ENCODE measurements at places on chromosomes 13 and 19.

- no peak for DNase-seq
Observed at GRCh38 chr13:46289260-46289955, 77.7 kb downstream of the LRRC63 start.

- DNase-seq = no peak
Observed at GRCh38 chr19:15450528-15450890, 753 bp upstream of the WIZ start.

DNA sequence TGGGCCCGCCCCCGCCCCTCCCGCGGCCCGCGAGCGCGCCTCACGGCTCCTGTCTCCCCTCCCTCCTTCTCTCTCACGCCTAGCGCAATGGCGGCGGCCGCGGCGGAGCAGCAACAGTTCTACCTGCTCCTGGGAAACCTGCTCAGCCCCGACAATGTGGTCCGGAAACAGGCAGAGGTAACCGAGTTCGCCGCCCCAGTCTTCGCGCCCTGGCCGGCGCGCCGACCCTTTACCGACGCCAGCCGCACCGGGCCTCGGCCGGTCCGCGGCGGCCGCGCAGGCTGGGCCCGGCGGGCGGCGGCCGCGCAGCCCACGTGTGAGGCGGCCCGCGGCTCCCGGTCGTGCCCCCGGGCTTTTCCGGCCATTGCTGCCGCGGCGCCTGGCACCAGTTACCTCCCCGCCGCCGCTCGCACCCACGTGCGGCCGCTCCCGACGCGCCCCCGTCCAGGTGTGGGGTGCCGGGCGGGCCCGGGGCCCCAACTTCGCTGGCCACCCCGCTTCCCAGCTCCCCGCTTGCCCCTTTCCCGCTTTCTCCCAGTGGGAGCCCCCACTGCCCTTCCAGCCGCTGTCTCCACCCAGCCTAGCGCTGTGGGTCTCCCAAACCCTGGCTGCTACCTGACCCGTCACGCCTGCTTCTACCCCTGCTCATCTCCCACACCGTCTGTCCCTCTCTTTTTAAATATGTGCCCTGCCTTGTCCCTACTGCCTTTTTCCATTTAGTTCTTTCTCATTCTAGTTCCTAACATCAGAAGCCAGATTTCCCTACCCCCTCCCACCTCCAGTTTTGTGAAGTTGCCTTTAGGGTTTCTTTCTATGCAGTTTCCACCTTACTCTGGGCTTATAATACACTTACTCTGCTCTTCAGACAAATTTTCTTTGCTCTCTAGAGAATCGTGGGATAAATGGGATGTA, 23.4 kb downstream of the IPO5 start:
- peak; percentile 32 for DNase-seq

DNA sequence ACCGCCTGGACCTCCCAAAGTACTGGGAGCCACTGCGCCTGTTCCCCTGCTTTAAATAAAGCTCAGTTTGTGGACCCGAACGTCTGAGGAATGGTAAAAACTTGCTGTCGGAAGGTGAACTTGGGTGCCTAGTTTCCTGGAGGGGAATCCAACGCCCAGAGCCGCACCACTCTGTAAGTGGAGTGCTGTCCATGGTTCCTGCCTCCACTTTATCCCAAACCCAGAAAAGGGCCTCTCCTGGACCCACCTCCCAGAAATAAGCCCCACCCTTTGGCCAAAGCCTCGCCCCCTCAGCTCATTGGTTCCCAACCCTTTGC, 2.3 kb downstream of the ANO8 start:
- DNase-seq = no peak

- no peak for DNase-seq
Observed at GRCh38 chr19:48254529-48254970, 1.2 kb downstream of the CARD8 start.

DNA sequence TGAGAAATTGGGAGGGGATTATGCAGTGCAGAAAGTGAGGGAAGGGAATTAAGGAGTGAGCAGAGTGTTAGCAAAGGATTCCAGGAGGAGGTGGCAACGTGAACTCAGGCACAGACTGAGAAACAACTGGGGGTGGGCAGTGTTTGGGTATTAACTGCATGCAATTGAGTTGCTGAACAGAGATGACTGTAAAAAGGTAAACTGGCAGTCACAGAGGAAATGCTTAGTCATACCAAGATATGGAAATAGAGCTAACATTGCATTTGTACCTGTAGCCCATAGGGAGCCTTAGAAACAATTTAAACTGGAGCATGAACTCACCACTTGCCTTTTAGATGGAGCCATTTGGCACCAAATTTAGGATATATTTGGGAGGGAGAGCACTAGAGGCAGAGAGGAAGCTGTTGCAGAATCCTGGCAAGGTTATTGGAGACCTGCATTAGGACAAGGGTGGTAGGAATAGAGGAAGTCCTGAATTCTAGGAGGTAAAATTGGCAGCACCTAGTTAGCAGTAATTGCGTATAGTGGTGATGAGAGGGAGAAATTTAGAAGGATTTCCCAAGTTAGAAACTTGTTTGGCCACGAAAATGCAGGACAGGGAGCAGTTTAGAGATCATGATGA, 100.6 kb upstream of the FRY start:
- no peak for DNase-seq

DNA sequence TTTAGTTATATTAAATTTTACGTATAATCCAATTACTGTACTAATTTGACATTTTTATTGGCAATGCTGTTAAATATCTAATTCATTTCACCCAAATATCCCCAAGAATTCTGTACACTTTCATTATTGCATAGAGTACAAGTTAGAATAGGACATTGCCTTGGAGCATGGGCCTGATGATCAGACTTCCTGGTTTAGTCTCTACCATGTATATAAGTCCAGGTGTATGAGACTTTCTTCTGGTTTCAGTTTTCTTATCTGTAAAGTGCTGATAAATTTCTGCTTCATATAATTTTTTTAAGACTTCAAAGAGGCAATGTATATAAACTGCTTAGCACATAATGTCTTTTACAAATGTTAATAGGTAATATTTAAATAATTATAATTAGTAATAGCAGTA, 179.4 kb downstream of the KLF12 start:
- DNase-seq = no peak

- no peak for DNase-seq
Observed at GRCh38 chr13:87941226-87941625, 270.1 kb downstream of the SLITRK5 start.

- DNase-seq = peak; percentile 23
Observed at GRCh38 chr13:94548821-94549231, 47.1 kb downstream of the TGDS start.

GRCh38 chr19:50909240-50910070, 1.7 kb downstream of the KLK4 start:
- DNase-seq = peak; percentile 82

- DNase-seq = peak; percentile 86
Observed at GRCh38 chr19:35357867-35358573, at the start of gene FFAR3. Gene FFAR3 (plus strand): TSS chr19:35358460. CDS start chr19:35358891, 431 bp downstream.

- DNase-seq = no peak
Observed at GRCh38 chr19:41883463-41883820, 458 bp downstream of the ARHGEF1 start.

DNA sequence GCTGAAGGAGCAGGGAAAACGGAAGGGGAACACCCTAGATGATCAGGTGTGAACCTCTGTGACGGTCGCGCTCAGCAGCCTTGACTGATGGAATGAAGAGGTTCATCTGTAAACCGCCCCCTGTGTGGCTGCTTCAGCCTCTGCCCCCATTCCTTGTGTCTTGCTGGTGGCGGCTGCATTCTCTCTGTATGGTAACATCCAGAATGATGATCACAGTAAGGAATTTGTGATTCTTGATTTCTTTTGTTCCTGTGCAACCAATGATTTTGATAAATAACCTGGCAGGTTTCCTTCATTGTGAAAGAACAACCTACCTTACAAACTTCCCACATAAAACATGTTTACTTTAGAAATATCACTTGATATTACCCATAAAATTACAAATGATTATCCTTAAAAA, 118.7 kb upstream of the MCF2L start:
- no peak for DNase-seq

- DNase-seq = no peak
Observed at GRCh38 chr19:20664901-20665781, 3.8 kb upstream of the ZNF626 start.

DNA sequence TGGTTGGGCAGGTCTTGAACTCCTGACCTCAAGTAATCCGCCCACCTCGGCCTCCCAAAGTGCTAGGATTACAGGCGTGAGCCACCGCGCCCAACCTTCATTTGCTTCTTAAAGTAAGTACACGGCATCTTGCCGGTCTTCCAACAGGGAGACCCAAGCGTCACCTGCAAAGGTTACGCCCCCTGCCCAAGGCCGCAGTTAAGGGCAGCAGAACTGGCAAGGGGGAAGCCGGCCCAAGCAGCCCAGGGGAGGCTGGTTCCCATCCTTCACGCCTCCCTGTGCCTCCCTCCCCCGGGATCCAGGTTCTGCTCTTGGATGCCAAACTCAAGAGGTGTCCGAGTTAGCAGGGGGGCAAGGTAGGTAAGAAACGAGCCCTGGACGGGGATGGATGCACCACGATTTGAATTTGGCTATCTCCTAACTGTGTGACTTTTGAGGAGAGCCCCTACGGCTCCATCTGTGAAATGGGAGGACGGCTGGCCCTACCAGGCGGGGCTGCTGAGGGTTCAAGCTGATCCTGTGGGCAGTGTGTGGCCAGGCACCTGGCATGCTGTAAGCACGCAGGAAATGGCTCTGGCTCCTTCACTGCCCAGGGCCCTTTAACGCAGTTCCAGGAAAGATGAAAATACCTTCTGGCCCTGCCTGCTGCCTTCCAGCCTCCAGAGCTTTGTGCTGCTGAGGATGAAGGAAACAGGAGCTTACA, 9.0 kb downstream of the RFX1 start:
- DNase-seq = no peak

DNA sequence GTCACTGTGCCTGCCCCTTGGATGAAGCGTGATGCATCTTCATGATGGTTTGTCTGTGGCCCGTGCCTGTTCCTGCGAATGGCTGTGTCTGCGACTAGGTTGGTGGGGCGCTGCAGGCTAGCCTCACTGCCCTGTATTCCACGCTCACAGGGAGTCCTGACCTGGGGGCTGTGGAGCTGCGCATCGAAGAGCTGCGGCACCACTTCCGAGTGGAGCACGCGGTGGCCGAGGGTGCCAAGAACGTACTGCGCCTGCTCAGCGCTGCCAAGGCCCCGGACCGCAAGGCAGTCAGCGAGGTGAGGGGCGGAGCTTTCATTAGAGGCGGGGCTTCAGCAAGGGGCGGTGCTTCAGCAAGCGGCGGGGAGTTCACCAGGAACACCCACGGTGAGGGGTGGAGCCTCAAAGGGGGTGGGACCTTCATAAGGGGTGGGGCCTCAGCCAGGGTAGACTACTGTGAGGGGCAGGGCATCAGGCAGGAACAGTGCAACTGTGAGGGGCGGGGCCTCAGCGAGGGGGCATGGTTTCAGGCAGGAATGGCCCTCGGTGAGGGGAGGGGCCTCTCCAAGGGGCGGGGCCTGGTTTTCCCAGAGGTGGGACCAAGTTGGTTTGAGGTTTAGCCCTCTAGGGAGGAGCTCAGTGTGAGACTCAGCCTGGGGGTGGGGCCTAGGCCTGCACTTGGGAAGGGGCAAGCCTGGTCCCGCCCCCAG, 17.2 kb downstream of the PKN1 start:
- peak; percentile 80 for DNase-seq

- DNase-seq = no peak
Observed at GRCh38 chr19:44574186-44574950, 39.0 kb upstream of the IGSF23 start.

DNA sequence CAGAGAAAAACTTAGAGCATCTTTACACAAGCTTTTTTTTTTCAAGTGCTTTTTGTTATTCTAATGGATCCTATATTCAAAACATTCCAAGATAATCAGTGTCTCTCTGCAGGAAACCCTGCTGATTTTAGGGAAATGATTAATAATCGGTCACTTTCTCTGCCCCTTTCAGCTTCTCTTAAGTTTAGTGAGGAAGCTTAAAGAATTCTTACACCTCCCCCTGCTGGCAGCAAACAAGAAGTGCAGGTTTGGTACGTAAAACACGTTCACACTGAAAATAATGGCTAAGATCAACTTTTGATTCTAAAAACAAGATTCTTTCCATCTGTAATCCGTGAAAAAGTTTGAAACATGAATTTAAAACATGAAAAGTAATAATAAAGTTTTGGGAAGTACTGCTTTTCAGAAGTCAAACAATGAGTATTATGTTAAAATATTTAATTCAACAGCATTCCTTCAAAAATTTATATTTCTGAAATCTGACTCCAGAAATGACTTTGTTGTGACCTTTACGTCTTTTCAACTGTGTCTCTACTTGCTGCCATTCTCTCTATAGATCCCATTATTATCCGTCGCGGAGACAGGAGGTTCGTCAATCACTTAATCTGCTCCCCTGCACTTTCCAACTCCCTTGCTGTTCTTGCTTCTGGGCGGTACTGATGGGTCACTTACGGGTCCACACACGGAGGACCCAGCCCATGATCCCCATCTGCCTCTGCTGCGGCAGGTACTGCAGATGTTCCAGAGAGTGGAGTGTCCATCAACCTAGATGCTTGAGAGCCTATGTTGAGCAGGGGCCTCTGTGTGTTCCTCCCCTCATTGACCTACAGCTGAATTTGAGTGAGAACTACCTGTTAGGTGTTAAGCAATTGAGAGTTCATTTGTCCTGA, 203.1 kb upstream of the EDNRB start:
- peak; percentile 86 for DNase-seq
